ENCODE measurements at places on chromosomes 16 and 17. TPM values are rescaled to one million over a fixed set of nuclear protein-coding genes. Genes with fewer than 3 reads are reported as not detected.
A peak's percentile ranks its signal among the peaks of the same experiment; 100 is the strongest.

GRCh38 chr16:77917971-77918370 is 104.4 kb upstream of the CLEC3A start:
- DNase-seq = no peak

- DNase-seq = no peak
These were observed 122.3 kb downstream of the MRTFB start for GRCh38 chr16:14193316-14193871.

GRCh38 chr16:80614908-80615671 is 74.3 kb downstream of the DYNLRB2 start:
- DNase-seq = no peak

Gene HSF4
- total RNA-seq = 41.0 TPM

GRCh38 chr16:11136600-11136999 is 119.4 kb downstream of the SOCS1 start:
- no peak for DNase-seq

GRCh38 chr17:2397247-2398171 is 3.4 kb downstream of the MNT start:
- DNase-seq = no peak

Gene TOX3
- not detected for total RNA-seq

GRCh38 chr16:24589997-24590396 is 50.6 kb downstream of the RBBP6 start:
- DNase-seq = no peak

Gene DHX38
- total RNA-seq = 59.0 TPM

DNA sequence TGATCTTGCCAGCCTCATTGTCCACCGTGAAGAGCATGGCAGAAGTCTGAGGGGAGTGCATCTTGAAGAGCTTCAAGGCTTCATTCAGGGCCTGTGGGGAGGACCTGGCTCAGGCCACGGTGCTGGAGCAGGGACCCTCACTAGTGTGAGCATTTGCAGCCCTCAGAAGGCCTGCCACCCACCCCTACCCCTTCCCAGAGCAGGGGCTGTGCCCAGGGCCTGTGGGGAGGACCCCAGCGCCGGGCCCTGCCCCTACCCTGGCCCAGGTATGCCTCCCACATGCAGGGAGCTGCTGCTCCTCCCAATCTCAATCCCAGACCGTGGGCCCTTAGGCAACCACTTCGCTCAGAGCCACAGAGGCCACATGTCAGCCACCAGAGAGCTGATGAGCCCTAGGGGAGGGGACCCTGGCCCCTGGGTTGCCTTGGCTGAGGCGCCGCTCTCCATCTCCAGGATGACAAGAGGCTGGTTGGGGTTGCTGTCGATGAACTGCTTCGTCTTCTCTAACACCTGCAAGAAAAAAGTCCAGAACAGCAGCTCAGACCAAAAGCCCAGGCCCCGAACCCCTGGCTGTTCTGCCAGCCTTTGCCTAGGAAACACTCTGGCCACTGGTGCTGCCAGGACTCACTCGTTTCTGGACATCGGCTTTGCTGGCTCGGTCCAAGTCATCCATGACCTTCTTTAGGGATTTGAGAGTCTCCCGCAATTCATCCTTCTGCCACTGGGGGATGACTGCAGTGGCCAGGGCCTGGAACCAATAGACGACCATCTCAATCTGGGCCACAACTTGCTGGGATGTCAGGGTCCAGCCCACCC is 1.8 kb upstream of the EXOSC6 start:
- no peak for DNase-seq

Gene CA7
- not detected for total RNA-seq

DNA sequence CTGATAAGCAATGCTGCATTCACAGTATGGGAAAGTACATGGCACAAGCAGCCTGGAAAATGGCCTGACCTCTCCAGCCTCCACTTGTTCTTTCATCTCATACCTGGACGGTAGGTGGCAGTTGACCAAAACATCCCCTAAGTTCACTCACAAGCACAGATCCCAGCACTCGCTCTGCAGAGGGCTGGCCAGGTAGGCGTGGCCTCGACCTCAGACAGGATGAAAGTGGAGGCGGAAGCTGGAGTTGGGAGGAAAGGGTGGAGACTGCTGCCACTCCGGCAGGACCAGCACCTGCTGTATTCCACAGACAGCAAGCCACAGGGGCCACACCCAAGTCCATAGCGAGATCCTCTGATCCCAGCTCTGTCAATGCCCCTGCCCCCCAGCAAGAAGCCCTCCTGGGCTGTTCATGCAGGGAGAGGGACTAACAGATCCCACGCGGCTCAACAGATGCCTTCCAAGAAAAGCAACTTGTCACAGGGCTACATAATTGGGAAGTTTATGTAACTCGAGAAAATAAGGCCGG is 31.3 kb downstream of the ZCCHC14 start:
- DNase-seq = peak; percentile 93

Gene NPIPA8
- total RNA-seq = not detected

DNA sequence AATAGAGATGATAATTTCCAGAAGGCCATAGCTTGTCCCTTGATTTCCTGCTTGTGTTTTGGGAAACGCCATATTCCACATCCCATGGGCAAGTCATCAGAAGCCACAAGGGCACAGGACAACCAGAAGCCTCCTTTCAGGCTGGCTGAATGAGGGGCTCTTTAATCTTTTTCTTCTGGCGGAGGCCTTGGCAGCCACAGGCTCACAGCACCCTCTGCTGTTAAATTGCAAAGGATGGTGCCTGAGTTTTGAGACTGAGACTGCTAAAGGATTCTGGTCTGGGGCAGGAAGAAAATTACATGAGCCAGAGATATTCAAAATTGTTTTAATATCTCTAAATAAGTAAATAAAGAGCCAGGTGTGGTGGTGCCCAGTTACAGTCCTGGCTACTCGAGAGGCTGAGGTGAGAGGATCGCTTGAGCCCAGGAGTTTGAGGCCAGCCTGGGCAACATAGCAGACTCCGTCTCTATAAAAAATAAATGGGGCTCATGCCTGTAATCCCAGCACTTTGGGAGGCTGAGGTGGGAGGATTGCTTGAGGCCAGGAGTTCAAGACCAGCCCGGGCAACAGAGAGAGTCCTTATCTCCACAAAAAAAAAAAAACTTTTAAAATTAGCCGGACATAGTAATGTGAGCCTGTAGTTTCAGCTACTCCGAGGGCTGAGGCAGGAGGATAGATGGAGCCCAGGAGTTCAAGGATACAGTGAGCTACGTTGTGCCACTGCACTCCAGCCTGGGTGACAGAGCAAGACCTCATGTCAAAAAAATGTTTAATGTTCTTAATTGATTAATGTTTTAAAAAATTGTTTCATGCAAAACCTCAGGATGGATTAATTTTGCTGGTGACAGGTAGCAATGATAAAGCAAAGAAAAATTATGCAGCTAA is 26.3 kb downstream of the AARSD1 start:
- DNase-seq = no peak

- DNase-seq = no peak
These were observed 1.7 kb downstream of the ATP6V0A1 start for GRCh38 chr17:42460371-42460770.

- DNase-seq = no peak
These were observed 10.2 kb downstream of the LASP1 start for GRCh38 chr17:38879878-38880665.

DNA sequence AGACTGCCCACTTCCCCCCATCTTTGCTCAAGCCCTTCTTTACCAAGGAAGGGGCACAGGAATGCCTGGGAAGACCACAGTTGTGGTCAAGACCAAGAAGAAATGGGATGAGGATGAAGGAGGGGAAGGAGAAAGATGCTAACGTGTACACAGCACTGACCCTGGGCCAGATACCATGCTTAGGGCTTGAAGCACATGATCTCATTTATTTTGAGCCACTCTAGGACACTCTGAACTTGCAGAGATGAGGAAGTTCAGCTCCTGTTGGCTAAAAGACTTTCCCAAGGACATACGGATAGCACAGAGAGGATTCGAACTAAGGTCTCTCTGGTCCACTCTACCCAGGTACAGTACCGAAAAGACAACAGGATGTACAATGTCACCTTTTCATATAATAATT is 42.6 kb downstream of the PIK3R5 start:
- DNase-seq = peak; percentile 62

Gene BCO1
- total RNA-seq = not detected

Gene CD300C
- 0.39 TPM for total RNA-seq

GRCh38 chr17:64025732-64026294 is 5.4 kb upstream of the ICAM2 start:
- no peak for DNase-seq

- no peak for DNase-seq
These were observed 2.3 kb upstream of the HOXB2 start for GRCh38 chr17:48546924-48547807.

Gene SLC6A2
- total RNA-seq = 2.1 TPM

- DNase-seq = no peak
These were observed 122.3 kb downstream of the CDK5R1 start for GRCh38 chr17:32609085-32609484.

- DNase-seq = no peak
These were observed 7.6 kb downstream of the RFWD3 start for GRCh38 chr16:74659041-74659440.

- no peak for DNase-seq
These were observed 21.5 kb downstream of the MRC2 start for GRCh38 chr17:62648956-62649294.

DNA sequence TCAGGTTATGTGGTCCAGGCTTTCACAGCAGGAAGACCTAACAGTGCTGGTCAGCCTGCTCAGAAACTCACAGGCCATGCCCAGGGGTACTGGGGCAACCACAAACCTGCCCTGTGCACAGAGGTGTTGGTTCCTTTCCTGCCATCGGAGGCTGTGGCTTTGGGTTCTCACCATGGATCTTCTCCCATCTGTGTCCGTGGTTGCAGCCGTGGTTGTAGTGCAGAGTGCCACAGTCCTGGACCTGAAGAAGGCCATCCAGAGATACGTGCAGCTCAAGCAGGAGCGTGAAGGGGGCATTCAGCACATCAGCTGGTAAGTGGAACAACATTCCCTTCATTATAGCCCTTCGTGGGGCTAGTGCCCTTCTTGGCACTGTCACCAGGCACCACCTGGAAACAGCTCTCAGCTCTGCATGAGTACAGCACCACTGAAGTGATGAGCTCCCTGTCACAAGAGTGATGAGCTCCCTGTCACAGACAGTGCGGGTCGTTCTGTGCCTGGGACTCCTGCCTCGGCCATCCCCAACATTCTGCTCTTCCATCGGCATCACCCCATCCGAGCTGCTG is 2.0 kb downstream of the SNRNP25 start:
- no peak for DNase-seq

- peak; percentile 87 for DNase-seq
These were observed 9.5 kb downstream of the CD300LB start for GRCh38 chr17:74521701-74522201.

DNA sequence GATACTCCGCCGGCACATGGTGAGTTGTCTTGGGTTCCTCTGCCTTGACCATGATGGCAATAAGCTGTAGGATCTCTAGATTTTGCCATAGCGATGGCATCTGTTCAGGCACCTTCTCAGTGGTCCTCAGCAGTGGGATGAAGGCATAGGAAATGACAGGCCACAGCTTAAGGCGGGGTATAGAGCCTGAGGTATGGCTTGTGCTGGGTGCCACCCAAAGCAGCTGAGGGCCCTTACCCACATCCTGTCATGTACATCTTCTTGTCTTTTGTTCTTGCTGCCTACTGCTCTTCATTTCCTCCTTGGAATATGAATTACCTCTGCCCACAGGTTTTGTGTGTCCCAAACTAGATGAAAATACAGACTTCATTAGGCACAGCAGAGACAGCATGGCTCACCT is 29.5 kb downstream of the KAT7 start:
- DNase-seq = no peak

GRCh38 chr16:26386096-26386495 is 680.6 kb upstream of the C16orf82 start:
- no peak for DNase-seq

Gene SLFN11
- total RNA-seq = 24.3 TPM

- DNase-seq = no peak
These were observed 87.0 kb downstream of the HELZ start for GRCh38 chr17:67157732-67158639.

Gene SLC5A10
- not detected for total RNA-seq

GRCh38 chr17:4938688-4939545 is 929 bp downstream of the SLC25A11 start:
- no peak for DNase-seq

DNA sequence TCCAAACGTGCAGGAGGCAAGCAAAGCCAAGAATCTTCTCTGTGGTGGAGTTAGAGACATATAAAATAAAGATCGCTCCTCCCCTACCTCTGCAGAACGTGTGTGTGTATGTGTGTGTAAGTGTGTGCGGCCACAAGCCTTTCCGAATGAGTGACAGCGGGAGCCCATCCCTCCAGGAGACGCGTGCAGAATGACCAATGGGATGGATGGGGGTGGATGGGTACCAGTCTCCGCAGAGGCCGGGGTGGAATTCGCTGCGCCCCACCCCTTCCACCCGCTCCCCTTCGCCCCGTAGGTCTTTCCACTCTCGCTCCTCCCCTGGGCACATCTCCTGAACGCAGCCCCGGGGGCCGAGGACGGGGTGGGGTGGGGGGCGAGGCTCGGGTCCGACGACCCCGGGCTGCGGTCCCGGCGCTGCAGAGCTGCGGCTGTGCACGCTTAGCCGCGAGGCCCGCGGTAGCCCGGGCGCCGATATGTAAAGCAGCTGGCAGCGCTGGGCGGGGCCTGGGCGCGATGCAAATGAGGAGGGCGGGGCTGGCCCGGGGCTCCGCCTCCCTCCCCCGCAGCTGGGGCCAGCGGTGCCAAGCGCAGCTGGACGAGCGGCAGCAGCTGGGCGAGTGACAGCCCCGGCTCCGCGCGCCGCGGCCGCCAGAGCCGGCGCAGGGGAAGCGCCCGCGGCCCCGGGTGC is at the start of gene PRKCB:
Gene PRKCB (plus strand): TSS at position 594 of the 688 bp plus-strand sequence.
- peak; percentile 93 for DNase-seq

All from esophagus muscularis mucosa (tissue), 4 donors.